ENCODE measurements at places on chromosomes 5 and 9.

- no peak for DNase-seq
Measured at GRCh38 chr5:57511321-57511720, 28.7 kb upstream of the ACTBL2 start.

GRCh38 chr5:93603793-93604643, 21.0 kb downstream of the NR2F1 start:
- no peak for DNase-seq

GRCh38 chr5:109900911-109901627, 211.3 kb downstream of the MAN2A1 start:
- no peak for DNase-seq

GRCh38 chr5:77663090-77663863, 24.8 kb upstream of the OTP start:
- no peak for DNase-seq

- DNase-seq = no peak
Measured at GRCh38 chr5:74322191-74322590, 318.3 kb downstream of the ENC1 start.

GRCh38 chr9:120711354-120711753, 2.9 kb downstream of the MEGF9 start:
- no peak for DNase-seq

- DNase-seq = peak; percentile 52
Measured at GRCh38 chr9:104993291-104993963, 65.5 kb upstream of the ABCA1 start.

GRCh38 chr9:84504360-84504759, 163.8 kb upstream of the SLC28A3 start:
- no peak for DNase-seq

GRCh38 chr9:8572209-8572608, 772.6 kb upstream of the DMAC1 start:
- DNase-seq = no peak

- DNase-seq = peak; percentile 25
Measured at GRCh38 chr9:131046581-131047202, 37.7 kb downstream of the LAMC3 start.

- no peak for DNase-seq
Measured at GRCh38 chr9:2967766-2968165, 123.9 kb upstream of the PUM3 start.

DNA sequence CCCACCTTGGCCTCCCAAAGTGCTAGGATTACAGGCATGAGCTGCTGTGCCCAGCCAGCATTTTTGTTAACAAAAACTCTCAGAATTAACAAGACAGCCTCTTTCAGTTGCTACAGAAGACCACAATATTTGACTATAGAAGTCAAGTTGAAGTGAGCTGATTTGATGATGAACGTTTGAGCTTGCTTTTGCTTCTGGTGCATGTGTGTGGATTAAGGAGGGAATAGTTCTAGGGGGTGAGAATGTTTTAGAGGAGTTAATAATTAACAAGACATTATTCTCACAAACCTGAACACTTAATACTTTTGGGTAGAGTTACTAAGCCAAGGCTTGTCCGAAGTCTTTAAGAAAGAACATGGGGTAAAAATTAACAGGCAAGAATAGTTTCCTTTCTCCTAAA, 191.6 kb downstream of the TENT4A start:
- no peak for DNase-seq

DNA sequence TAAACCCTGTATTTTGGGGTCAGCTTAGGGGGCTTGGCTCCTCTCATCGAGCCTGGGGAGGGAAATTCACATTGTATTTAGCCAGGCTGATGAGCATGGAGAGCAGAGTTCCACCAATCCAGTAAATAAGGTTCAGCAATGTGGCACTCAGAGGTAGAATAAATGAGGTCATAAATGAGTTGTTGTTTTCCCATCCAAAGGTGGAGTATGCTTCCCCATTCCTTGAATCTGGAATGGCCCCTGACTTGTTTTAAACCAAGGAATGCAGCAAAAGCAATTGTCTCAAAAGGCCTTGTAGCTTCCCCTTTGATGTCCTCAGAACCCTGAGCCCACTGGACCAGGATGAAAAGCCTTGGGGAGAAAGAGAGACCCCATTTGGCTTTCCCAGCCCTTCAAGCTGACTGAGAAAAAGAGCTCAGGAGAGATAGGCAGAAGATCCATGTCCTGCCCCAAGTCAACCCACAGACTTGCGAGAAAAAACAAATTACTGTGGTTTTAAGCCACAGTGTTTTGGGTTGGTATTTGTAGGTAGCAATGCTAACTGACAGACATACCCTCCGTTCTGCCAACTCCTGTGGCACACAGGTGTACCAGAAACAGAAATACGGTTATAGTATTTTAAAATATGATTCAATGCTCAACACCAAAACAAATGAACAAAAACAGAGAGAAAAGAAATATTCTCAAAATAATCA, 566.0 kb upstream of the DMAC1 start:
- DNase-seq = no peak

GRCh38 chr5:6026766-6027406, 351.5 kb downstream of the MED10 start:
- DNase-seq = no peak

DNA sequence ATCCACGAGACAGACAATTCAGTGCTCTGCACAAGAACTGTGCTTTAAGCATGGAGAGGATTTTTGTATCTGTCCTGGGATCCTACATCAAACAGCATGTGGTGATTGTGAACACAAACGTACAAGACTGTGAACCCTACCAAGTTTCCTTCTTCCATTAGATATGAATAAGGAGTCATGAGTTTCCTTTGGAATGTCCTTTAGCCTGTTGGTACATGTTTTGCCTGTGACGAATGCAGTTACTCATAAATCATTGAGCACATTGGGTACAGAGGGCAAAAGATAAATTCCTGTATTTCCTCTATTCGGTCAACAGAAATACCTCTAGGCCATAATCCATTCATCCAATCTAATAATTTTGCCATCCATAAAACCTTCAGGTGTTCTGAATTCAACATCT, 61.5 kb downstream of the FXN start:
- DNase-seq = no peak

GRCh38 chr9:136306211-136307208, 2.6 kb upstream of the CCDC187 start:
- no peak for DNase-seq

GRCh38 chr5:160543395-160543794, 121.7 kb downstream of the PTTG1 start:
- no peak for DNase-seq

- no peak for DNase-seq
Measured at GRCh38 chr9:117341151-117341550, 73.7 kb downstream of the ASTN2 start.

DNA sequence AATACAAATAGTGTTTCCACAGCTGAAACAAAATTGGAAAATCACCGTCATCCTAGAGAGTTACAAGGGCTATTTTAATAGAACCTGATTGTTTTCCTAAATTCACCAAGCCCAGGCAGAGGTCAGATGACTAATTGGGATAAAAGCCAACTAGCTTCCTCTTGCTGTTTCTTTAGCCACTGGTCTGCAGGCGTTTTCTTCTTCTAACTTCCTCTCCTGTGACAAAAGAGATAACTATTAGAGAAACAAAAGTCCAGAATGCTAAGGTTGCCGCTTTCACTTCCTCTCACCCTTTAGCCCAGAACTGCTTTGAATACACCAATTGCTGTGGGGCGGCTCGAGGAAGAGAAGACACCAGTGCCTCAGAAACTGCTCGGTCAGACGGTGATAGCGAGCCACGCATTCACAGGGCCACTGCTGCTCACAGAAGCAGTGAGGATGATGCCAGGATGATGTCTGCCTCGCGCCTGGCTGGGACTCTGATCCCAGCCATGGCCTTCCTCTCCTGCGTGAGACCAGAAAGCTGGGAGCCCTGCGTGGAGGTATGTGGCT, at the start of gene TLR4:
TLR4 (plus strand) TSS at position 380 of the 552 bp plus-strand sequence; CDS start at position 450, 70 bp downstream.
- peak; percentile 35 for DNase-seq

DNA sequence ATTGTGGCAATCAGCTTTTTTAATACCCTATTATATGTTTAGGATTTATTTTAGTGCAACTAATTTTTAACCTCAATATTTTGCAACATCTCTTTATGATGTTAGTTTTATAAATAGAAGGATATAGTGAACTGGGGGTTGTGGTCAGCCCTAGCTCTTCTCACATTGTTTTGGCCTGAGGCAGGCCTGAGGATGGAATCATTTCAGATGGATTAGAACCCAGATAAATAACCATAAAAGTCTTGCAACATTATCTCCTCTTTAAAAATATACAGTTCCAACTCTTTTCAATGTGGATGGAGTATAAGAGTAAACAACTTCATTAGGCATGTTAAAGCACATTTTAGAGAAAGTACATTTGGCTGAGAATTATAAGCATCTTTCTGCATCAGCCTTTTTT, 522.7 kb downstream of the NR2F1-AS1 start:
- DNase-seq = no peak

GRCh38 chr9:69986970-69987369, 56.7 kb upstream of the MAMDC2 start:
- DNase-seq = no peak

- peak; percentile 31 for DNase-seq
Measured at GRCh38 chr5:132056610-132057497, 3.6 kb upstream of the IL3 start.

- no peak for DNase-seq
Measured at GRCh38 chr9:68577774-68578591, 37.3 kb upstream of the TMEM252 start.

- no peak for DNase-seq
Measured at GRCh38 chr5:179226696-179227095, 118.6 kb downstream of the ADAMTS2 start.

DNA sequence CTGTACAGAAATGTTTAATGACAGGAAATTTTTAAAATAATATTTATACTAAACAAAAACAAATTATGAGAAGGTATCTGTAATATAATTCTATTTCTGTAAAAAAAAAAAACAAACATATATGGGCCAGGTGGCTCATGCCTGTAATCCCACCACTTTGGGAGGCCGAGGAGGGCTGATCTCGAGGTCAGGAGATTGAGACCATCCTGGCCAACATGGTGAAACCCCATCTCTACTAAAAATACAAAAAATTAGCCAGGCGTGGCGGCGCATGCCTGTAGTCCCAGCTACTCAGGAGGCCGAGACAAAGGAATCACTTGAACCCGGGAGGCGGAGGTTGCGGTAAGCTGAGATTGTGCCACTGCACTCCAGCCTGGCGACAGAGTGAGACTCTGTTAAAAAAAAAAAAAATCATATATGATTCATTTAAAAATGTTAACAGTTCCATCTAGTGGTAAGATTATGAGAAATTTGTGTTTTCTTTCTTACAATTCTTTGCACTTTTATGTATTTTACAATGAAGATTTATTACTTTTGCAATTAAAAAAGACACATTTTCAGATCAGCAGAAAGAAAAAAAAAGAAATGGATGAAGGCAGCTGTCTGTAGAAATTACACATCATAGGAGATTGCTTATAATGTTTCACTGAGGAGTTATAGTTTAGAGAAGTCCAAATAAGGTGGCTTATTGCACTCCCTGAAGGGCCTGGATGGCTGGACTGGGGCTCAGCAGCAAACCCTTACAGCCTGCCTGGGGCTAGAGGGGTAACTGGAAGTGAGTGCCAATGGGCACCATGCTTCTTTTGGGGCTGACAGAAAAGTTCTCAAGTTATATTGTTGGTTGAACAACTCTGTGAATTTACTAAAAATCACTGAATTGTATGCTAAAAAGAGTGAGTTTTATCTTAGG, 20.3 kb downstream of the C9orf153 start:
- no peak for DNase-seq

GRCh38 chr9:99807956-99808355, 13.7 kb upstream of the NR4A3 start:
- no peak for DNase-seq

DNA sequence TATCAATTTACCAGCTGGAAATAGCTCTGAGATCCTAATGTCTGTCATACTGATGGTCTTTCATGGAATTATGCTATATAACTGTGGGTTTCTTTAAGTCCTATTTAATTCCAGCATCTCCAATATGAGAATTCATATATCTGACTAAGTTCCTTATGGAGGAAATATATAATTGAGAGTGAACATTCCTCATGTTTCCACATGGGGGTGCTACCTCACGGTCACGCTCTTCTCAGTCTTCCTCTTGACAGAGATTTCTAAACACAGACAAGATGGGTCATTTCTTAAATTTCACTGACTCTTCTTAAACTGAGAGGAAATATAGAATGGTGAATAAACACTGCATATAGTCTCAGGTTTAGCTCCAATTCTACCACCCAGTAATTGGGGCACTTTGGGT, 212.1 kb downstream of the SLF1 start:
- no peak for DNase-seq

- peak; percentile 81 for DNase-seq
Measured at GRCh38 chr9:72526901-72527800, 5.7 kb downstream of the TMC1 start.

DNA sequence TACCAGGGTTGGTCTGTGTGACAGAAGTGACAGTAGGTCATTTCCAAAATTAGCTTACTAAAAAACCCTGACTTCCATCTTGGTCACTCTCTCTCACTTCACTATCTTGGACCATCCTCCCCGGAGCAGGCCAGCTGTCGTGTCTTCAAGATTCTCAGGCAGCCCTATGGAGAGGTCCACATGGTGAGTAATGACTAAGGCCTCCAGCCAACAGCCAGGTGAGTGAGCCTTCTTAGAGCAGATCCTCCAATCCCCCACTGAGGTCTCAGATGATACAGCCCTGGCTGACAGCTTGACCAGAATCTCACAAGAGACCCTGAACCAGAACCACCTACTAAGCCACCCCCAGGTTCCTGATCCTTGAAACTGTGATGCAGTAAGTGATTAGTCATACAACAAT, 92.0 kb downstream of the DCP2 start:
- DNase-seq = no peak

- no peak for DNase-seq
Measured at GRCh38 chr5:35158204-35158603, 72.1 kb downstream of the PRLR start.

DNA sequence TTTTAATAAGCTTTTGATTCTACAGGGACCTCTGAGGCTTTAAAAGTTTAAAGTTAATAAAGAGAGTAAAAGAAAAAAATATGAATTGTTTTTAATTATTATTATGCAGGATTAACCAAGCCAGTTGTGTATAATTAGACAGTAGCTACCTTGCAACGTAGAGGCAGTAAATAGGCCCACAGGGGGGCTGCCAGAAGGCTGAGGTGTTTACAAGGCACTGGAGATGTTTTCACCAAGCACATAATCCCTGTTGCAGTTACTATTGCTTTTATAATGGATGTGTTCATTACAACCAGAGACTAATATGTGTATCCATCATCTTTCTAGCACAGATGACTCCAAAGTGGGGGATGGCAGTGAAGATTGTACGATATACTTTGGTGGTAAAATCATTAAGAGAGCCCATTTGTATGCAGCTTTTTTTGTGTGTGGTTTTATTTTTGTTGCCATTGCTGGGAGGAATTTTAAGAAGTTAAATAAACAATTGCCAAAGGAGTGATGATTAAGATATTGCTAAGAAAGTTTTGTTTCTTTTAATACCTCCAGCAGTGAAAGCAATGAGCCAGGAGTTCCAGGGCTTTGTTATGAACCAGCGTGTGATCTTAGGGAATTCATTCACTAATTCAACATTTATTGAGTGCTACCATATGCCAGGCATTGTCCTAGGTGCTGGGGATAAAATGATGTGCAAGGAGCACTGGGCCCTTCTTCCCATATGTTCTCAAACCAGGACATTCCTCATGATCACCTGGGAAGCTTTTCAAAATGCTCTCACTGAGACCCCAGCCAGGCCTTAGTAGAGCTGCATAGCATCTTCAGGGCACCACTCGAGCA, 138.7 kb upstream of the EFNA5 start:
- no peak for DNase-seq

GRCh38 chr9:109321727-109322126, 868 bp upstream of the EPB41L4B start:
- no peak for DNase-seq
